SHP77 (cell line): ENCODE measurements at places on chromosomes 2 and 18.
A peak's percentile ranks its signal among the peaks of the same experiment; 100 is the strongest.

- no peak for DNase-seq
Observed at GRCh38 chr2:105873721-105874120, 129.0 kb downstream of the NCK2 start.

- no peak for DNase-seq
Observed at GRCh38 chr2:171516793-171517192, 5.5 kb upstream of the CYBRD1 start.

DNA sequence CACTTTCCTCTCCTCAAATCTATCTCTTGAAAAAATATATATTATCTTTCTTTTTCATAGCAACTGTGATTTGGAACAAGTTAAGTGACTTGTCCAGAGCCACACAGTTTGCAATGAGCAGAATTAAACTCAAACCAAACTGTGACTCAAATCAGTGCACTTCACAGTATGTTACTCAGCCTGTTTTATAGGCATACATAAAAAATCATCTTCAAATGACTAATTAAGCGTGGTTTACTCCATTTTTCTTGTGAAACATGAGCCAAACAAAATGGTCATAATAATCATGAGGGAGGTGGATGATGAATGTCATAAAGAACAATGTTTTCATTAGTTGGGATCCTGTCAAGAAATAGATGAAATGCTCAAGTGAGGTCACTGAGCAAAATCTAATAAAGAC, 6.1 kb upstream of the CCDC178 start:
- DNase-seq: no peak

GRCh38 chr2:236642584-236643291, 73.1 kb downstream of the ACKR3 start:
- DNase-seq: no peak

- DNase-seq: no peak
Observed at GRCh38 chr2:37586663-37587317, 84.7 kb downstream of the CDC42EP3 start.

GRCh38 chr2:33236482-33237385, 239.7 kb upstream of the RASGRP3 start:
- DNase-seq: no peak

DNA sequence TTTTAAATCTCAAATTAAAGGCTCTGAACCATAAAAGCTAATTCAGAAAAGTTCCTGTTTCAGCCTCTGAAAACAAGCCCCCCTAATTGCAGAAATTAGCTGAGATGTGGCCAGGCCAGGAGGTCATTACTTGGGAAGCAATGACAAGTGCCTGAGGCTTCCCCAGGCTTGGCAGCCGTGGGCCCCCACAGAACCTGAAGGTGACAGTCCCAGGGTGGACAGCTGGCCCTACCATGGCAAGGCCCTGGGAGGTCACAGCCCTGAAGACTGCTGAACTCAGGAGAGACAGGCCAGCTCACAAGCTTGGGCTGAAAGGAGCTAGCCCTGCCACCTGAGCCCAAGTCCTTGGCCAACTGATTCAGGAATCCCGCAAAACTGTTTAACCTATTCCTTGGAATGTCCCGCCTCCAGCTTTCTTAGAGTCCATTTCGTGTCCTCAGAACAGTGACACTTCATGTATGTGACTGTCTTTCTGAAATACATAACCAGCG, 54.3 kb upstream of the PKDCC start:
- no peak for DNase-seq

GRCh38 chr2:74919827-74920226, 38.6 kb upstream of the POLE4 start:
- peak; percentile 58 for DNase-seq

GRCh38 chr2:101518578-101519492, 43.9 kb upstream of the RFX8 start:
- peak; percentile 45 for DNase-seq

GRCh38 chr2:98554116-98554861, 54.0 kb downstream of the COA5 start:
- no peak for DNase-seq

- DNase-seq: no peak
Observed at GRCh38 chr2:172484706-172485105, 57.3 kb downstream of the ITGA6 start.

DNA sequence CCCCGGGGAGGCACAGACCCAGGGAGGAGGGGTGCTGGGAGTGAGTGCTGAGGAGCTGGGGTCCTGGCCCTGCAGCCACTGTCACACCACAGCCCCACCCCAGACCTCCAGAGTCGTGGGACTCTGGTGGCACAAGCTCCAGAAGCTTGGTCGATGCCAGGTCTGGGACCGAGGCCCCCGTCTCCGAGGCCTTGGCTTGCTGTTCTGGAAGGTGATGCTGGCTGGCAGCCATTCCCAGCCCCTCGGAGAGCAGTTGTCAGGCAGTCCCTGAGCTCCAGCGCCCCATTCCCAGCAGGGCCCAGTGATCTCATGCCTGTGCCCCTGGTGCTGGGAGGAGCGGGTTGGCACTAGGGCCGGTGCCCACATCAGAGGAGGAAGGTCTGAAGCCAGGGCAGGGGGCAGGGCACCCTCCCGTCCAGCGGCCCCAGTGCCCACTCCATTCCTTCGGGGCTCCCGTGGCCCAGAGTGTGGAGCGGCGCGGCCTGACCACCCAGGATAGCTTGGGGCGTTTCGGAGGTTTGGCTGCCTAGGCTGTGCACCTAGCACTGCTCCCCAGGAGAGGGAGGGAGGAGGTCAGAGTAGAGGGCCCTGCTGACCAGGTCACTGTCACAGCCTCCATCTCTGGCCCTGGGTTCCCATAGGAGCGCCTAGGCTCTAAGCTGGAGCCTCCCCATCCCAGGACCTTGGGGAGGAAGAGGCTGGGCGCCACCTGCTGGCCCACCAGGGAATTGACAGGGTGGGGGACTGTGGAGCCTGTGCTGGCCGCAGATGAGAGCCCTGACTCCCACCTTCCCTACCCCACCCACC, 16.8 kb upstream of the ALPI start:
- DNase-seq: no peak

DNA sequence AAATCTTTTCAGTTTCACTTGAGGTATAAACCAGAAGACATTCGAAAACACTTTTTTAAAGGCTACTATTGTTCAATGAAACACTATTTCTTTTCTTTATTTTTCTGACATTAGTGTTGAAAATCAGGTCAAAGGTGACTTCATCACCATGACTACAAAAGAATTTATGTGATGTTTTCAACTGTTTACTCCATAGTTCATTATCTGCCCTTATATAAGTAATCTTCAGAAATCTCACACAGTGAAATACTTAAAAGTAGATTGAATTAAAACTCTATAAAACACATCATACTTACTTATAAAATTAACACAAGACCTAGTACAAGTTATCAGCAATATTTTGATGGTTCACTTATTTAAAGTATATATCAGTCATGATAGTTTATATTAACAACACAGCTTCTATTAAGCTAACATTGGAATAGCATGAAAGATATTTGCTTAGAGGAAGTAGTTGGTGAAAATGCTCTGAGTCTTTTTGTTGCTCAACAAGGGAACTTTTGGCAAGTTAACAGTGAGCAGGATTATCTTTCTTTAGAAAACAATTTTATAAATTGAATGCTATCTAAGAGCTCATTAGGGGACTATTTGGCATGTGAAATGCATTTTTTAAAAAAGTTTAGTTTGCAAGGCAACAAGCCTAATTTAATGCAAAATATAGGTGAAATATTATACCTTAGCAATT, 60.8 kb downstream of the MC4R start:
- DNase-seq: no peak

GRCh38 chr2:109533823-109534222, 79.9 kb downstream of the SEPTIN10 start:
- no peak for DNase-seq

- no peak for DNase-seq
Observed at GRCh38 chr2:25378731-25379490, 37.2 kb upstream of the DNMT3A start.

DNA sequence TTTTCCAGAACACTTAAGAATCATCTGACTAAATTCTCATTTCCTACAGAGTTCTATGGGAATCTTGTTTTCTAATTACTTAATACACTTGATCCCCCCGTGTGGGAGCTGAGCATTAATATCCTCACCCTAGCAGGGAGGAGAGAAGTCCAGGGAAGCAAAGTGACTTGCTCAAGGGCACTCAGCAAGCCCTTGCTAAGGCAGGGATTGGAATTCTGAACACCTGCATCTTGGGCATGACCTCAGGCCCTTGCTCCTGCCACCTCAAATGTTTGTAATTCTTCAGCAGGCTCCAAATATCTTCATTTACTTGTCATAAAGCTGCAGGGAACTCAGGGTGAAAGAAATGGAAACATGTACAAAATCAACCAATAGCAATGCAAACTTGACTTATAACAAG, 162.4 kb downstream of the GPD2 start:
- DNase-seq: no peak

DNA sequence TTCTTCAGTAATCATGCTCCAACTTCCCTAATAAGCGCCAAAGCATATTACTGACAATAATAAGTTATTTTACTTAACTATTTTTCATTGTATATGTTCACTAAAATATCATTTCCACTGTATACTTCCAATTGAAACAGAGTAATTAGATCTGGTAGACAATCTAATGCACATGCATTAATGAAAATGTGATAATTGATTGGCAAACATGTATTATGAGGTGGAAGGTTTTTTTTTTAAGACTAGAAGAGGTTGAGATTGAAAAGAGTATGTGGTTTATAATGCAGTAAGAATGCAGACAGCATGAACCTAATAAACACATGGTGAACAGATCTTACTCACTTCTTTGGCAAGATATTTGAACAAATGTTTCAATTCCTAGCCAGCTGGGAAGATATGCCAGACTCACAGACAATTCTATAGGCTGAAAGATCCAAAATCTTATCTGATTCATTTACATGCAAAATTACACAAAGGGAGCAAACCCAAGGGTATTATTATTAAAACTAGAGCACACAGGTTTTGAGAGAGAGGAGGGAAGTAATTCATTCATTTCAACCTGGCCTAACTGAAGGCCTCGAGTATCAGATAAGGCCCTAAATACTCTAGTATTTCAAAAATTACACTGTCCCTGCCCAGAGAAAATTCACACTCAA, 2.8 kb downstream of the NCKAP1 start:
- DNase-seq: no peak

DNA sequence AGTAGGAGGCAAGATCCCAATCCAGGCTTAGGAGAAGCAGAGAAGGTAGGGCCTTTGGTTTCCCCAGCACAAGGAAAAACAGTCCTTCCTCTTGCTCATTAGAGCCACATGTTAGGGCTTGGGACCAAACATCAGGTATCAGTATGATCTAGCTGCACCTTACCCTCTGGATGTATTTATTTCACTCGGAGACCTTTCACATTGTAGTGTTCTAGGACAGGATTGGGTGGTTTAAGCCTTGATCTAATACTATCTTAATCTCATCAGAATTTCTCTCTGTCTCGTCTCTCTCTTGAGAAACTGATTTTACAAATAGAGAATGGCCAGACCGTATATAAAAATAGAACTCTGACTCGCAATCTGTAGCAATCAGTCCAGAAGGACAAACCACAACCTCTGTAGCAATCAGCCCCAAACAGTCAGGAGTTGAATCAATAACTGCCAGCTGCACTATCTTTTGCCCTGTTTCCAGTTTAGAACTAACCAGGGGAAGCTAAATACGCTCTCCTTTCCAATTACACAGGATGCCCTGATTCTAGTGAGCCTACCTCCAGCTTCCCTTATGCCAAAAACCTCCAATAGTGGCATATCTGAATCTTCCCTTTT, 207.1 kb downstream of the TDRD15 start:
- no peak for DNase-seq

- DNase-seq: no peak
Observed at GRCh38 chr18:48658721-48659120, 119.9 kb downstream of the CTIF start.

DNA sequence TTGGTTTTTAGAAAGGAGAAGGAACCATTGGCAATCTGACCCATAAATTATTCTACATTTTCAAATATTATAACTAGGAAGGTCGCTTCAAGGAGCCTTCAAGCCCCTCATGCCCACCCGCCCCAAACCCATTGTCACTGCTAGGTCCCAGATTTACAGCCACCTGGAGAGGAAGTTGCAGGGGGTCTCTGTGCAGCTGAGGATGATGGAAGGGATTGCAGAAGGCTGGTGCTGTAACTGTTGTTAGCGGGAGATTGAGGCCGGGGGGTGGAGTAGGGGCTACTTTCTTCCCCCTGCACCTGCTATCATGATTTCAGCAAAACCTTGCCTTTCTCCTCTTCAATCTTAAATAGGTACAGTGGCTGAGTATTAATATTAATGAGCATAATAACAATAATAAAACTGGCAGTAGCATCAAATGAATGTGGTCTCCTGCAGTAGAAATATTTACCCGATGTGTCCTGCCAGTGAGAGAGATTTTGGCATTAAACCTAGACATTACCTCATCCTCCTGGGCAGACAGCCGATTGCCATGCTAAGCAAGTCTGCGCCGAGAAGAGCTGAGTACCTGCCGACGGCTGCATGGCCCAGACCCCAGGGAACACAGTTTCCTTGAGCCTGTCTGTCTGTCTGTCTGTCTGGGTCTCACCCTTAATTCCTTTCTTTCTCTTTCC, 225.4 kb downstream of the FAM210A start:
- DNase-seq: peak; percentile 77

- peak; percentile 18 for DNase-seq
Observed at GRCh38 chr2:230738391-230738811, 25.8 kb downstream of the CAB39 start.

DNA sequence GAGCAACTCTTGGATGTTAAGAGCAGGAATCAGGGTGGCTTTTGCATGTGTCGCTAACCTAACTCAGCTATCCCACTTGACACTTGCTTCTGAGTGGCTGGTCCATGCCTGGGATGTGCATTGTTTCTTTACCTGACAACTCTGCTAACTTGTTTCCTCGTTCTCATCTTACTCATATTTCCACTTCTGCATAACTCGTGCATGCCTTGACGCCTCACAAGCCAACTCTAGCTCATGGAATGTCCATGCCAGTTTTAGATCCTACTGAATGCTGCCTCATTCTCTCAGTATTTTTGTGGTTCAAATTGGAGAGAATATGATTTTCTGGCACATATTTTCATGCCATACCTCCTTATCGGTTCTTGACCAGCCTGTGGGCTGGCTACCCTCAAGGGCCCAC, 52.5 kb downstream of the CDCA7 start:
- no peak for DNase-seq
